ENCODE measurements at places on chromosomes 13 and 19.
A peak's percentile ranks its signal among the peaks of the same experiment; 100 is the strongest.

- DNase-seq, result no peak
Measured at GRCh38 chr19:32101206-32101605, 244.2 kb upstream of the ZNF507 start.

DNA sequence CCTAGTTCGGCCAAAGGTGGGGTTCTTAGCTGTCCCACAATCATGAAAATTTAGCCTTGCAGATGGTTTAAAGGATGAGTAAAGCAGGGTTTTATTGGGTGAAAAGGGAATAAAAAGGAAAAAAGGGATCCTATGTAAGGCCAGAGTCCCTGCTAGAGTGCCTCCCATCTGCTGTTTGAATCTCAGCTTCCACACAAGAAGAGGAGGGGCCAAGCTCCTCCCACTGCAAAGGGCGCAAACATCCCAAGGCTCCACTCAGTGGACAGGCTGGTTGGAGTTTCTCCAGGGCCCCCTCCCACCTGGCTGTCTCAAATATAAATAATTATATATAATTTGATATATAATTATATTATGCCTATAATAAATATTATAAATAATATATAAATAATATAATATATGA, 1272.1 kb upstream of the PCDH20 start:
- no peak for DNase-seq

DNA sequence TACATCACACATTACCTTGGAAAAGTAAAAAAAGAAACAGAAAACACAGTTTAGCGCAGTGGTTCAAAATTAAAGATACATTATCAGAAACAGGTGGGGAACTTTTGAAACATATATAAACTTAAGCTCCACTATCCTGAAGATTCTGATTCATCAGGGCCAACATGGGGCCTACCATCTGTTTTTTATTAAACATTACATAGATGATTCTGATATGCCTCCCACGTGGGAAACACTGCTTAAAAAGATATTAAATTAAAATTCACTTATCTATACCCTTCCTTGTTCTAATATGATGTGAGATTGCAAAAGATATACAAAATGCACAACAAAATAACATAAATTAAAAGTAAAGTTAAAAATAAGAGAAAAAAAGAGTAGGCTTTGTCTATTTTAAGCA, 125.0 kb downstream of the VWA8 start:
- DNase-seq, result no peak

DNA sequence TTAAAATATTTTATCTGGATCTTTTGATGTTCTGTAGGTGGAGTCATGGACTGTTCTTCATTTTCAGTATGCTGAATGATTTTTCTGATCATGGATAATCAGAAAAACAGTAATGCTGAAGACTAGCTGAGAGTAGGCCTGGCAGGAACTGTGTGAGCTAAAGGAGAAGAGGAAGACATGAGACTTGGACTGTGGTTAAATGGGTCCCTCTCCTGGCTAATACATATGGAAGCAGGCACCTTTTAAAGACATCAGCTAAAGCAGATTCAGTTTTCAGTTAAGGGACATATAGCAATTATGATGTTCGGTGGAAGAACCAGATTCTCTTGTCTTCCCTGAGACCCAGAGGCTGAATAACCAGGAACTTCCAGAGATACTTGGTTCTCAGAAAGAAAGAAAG, 169.4 kb downstream of the OLFM4 start:
- no peak for DNase-seq

DNA sequence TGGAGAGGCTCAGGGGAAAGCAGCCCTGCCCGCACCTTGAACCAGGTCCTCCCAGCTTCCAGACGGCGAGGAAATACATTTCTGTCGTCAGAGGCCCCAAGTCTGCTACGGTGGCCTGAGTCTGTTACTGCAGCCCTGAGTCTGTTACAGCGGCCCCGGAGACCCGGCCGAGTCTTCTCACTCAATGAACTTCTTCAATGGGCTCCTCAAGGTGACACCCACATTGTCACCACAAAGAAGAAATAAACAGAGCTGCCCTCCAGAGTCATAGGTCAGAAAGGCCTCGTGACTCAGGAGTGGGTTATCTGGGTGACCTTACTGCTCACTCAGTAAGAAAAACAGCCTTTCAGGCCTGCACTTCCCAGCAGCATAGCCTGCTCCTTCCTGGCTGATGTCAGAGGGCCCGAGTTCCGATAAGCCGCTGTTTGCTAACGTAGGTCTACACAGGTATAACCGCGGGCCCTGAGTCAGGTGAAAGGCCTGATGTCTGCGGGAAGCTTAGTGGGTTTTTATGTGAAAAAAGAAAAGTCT, 66.9 kb upstream of the TM9SF2 start:
- peak; percentile 72 for DNase-seq

DNA sequence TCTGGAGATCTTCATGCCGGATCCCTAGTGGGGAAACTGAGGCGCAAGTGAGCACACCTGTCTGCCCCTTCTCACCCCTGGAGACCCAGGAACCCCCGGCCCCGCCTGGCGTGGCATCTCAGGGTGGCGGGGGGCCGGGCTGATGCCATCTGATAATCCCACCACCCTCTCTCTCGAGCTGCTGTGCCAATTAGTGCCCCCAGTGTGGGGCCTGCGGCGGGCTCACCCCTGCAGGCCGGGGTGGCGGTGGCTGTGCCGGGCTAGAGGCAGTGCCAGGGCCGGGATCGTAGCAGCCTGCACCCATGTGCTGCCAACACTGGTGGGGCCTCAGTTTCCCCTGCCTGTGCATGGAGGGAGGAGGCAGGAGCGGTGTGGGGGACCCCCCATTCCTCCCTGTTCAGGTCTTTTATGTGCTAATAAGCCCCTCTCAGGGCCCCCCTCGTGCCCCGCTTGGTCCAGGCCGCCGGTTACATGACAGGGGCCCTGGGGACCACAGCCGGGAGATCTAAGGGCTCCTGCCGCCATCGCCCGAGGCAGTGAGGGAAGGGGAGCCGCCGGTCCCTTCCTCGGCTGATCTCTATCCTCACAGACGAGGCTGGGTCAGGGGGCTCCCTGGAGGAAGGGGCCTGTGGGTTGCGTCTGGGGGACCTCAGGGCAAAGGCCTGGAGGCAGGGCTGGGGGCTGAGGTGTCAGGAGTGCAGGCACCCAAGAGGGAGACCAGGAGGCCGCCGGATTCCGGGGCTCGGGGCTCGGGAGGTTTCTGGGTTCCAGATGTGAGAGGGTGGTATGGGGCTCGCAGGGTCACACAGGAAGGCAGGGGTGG, 8.3 kb downstream of the EFNA2 start:
- no peak for DNase-seq

- DNase-seq, result no peak
Measured at GRCh38 chr13:34465423-34465922, 476.6 kb upstream of the NBEA start.

GRCh38 chr13:52001120-52001731, 10.0 kb downstream of the ATP7B start:
- DNase-seq, result no peak

DNA sequence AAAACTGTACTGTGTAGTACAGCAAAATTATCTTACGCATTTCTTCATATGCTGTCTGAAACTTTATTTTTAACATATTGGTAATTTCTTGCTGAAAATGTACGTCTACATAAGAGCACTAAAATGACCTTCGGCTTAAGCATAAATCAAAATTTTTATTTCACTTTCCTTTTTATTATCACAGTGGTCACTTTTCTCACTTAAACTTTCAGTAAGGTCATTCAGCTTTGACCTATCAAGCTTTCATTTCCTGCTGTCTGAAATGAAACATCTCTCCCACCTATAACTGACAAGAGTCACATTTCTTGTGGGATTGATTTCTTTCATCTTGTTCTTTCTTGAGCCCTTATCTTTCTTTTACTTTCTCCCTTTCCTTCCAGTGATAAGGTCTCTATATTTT, 2212.7 kb upstream of the PCDH20 start:
- DNase-seq, result no peak

GRCh38 chr19:19076476-19076875, 12.7 kb downstream of the SLC25A42 start:
- DNase-seq, result no peak

DNA sequence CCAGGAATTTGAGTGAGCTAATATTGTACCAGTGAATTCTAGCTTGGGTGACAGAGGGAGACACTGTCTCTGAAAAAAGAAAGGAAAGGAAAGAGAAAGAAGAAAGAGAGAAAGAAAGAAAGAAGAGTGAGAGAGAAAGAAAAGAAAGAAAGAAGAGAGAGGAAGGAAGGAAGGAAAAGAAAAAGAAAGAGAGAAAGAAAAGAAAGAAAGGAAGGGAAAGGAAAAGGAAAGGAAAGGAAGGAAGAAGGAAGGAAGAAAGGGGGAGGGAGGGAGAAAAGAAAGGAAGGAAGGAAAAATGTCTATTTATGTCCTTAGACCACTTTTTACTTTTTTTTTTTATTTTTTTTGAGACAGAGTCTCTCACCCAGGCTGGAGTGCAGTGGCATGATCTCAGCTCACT, 5.4 kb upstream of the ZNF491 start:
- DNase-seq, result no peak

DNA sequence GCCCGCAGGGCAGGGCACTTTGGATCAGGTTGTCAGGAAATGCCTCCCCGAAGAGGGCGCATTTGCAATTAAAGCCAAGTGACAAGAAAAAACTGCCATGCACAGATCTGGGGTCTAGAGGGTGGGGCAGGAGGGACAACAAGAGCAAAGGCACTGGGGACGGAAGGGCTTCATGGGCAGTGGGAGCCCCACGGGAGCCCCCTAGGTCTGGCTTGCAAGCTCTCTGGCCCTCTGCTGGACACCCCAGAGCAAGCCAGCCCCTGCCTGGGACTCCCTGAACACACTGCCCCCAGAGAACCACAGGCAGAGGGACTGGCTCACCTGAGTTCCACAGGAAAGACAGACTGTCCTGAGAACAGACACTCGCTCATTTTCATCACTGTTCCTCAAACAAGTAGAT, 30.2 kb upstream of the C19orf12 start:
- DNase-seq, result no peak

GRCh38 chr13:32837973-32838927, 178.0 kb upstream of the KL start:
- DNase-seq, result no peak

DNA sequence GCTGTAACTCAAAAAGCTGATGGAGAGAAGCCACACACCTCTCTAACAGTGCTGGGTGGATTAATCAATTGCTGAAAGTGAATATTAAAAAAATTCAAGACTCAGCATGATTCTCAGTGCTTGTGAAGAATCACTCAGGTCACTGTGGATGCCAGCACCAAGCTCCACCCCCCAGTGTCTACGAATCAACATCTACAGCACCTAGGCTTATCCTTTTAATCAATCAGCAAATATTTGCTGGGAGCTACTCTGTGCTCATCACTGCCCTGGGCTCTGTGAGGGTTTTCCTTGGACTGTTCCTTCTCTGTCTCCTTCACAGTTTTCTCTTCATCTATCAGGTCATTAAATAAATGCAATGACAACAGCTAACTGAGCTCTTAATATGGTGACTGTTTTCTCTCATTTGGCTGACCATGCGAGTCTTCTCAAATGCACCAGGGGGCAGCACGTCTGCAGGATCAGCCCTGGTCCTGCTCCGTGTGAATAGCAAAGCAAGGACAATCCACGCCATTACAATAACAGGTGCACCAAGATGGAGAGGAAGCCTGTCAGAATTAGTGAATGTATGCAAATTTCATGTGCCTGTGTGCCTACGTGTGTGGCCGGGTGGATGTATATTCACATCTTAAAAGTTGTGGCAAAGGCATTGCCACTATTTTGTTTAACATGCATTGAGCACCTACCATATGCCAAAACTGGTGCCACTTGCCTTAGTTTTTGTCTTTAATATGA, 14.6 kb upstream of the C13orf42 start:
- no peak for DNase-seq

- DNase-seq, result no peak
Measured at GRCh38 chr13:109586509-109587346, 199.7 kb downstream of the IRS2 start.

GRCh38 chr13:108632649-108633167, 3.3 kb downstream of the MYO16 start:
- no peak for DNase-seq

GRCh38 chr19:22735911-22736645, 47.9 kb downstream of the ZNF99 start:
- DNase-seq, result no peak

DNA sequence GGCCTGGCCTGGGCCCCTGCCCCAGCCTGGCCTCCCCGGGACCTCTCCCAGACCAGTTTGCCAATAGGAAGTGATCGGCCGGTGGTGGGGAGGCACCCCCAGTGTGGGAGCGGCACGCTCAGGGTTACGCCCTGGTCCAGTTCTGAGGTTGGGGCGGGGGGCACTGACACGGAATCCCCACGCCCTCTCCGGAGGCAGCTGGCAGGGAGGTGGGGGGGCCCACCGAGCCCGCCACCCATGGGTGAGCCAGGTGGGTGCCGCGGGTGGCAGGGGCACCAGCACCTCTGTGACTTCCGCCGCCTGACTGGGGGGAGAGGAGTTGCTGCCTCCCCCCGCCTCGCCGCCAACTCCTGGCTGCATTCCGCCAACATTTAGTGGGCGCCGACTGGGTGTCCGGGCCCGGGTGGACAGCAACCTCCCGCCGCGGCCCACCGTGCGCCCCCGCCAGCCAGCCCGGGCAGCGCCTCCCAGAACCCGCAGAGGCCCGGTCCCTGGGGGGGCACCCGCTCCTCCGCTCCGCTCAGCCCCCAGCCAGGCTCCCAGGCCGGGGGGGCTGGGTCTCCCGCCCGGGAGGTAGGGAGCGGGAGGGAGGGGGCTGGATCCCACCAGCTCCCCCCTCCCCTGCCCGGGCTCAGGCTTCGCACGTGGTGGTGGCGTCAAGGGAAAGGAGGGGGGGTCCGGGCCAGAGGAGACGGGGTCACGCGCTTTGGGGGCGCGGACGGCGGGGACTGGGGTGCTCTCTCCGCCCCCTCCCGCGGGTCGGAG, 2.0 kb downstream of the ZBTB7A start:
- no peak for DNase-seq

DNA sequence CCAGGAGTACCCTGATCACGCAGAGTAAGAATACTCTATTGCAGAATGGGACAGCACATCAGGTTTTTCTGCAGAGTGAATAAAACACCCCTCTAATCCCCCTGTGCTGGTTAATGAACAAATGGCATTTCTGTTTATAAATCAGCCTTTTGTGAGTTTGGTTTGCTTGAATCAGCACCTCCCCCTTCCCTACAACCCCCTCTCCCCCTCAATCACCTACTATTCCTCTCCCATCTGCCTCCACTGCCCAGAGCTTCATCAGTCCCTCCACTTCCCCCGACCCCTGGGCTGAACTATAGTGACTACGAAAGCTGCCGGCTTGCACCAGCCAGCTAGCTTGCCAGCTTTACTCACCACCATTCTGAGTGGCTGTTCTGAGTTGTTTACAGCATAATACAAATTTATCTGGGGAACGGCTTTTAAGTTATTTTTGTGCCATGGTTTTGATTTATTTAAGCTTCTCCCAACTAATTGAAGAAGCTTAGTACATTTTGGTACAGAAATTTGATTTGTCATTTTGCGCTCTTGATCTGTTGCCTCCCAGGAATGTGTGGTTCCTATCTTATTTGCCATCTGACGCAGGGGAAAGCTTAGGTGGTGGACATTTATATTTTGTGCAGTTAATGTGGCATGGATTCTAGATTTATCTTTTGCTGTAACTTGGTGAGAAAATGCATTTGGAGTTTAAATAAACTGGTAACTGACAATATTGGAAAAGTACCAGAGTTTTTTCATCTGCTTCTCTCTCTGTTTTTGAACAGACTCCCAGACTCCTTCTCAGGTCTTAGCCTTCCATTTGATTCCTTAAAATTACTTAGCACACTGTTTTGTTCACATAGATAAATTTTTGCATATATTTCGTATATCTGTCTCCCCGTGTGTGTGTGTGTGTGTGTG, 41.7 kb upstream of the WDFY2 start:
- no peak for DNase-seq
